ENCODE measurements at places on chromosomes 3 and 15. TPM values are rescaled to one million over a fixed set of nuclear protein-coding genes. Genes with fewer than 3 reads are reported as not detected.

The PODXL2 gene
- 70.4 TPM for total RNA-seq

The MINAR1 gene
- 0.75 TPM for total RNA-seq

The SATB1 gene
- 7.4 TPM for total RNA-seq

The THSD4 gene
- 19.6 TPM for total RNA-seq

Measured in kidney epithelial cell (primary cell).